Stimulated activated CD4-positive, alpha-beta T cell treated with anti-CD3 and anti-CD28 coated beads, Interleukin-1b, Interleukin-23, amount 100 ng/mL, for 24 hours (primary cell): ENCODE measurements at places on chromosomes 2 and 18.

GRCh38 chr2:127950264-127950663 lies 64.5 kb upstream of the AMMECR1L start:
- no peak for DNase-seq

DNA sequence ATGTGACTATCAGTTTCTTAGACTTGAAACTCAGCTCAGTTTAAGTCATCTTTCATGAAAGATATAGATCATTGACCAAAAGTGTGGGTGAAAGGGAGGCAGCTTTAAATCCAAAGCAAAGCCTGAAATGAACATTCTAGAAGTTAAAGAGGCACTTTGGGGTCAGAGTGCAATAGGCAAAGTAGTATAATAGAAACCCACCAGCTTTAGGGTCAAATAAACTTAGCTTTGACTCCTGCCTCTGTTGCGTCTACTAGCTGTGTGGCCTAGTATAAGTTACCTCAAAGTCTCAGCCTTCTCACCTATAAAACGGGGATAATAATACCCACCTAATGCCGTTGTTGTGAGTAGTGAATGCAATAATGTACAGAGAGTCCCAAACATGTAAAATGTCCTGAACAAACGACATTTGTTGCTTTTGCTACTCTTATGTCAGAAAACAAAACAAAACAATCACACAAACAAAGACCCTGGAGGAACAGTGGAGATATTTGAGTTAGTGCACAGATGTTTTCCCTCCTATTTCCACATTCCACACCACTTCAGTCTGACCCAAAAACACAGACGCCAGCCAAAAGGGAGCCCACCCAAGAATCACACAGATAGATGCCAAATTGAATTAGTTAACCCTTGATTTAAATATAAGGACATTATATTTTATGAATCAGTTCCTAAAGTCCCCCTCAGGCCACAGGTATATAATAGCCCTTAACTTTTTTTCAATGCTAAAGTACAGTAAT lies 657.0 kb downstream of the ARHGAP15 start:
- DNase-seq, result no peak

DNA sequence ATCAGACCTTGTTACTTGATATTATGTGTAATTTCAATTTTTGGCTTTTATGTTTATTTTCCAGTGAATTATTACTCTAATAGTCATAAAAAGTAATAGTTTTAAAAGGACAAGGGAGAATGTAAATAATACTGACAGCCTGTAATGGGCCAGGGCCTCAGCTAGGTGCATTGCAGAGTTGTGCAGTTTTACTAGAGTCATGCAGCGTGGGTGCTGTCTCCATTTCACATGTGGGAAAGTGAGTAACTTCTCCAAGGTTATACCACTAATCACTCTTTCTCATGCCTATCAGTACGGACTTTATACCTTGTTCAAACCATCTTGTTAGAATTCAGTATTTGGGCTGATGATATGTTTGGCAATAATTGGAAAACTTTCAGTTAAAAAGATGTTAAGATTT lies 73.3 kb downstream of the UGGT1 start:
- no peak for DNase-seq

DNA sequence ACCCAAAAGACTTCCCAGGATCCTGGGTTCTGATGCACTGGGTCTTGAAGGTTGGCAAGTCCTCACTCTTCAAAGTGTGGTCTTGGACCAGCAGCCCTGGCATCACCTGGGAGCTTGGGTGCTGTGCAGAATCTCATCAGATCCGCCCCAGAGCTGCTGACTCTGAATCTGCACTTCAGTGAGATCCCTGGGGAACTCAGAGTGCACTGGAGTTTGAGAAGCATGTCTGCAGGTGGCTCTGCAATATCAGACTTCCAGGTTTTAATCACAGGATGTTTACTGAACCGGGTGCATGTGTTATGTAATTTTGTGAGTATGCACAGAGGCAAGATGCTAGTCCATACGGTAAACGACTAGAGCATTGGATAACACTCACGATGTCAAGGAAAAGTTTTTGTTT lies 58.0 kb upstream of the BOD1L2 start:
- no peak for DNase-seq
